Adrenal gland (tissue), 19 donors: ENCODE measurements at places on chromosomes 1 and 21. TPM values are rescaled to one million over a fixed set of nuclear protein-coding genes. Genes with fewer than 3 reads are reported as not detected.

ILDR2 gene
- 0.07 TPM for polyA plus RNA-seq

ATAD3B gene
- 5.3 TPM for polyA plus RNA-seq

PM20D1 gene
- 0.07 TPM for polyA plus RNA-seq

SPRR2B gene
- polyA plus RNA-seq, result not detected

HPDL gene
- 0.16 TPM for polyA plus RNA-seq

SLAMF7 gene
- 2.3 TPM for polyA plus RNA-seq

LMX1A gene
- 0.08 TPM for polyA plus RNA-seq

TCHH gene
- 0.17 TPM for polyA plus RNA-seq

CATSPERE gene
- polyA plus RNA-seq, result 0.91 TPM

TPM3 gene
- polyA plus RNA-seq, result 111 TPM

NLRP3 gene
- polyA plus RNA-seq, result 0.64 TPM

PTGER3 gene
- 1.7 TPM for polyA plus RNA-seq
